ENCODE measurements at places on chromosomes 2 and 18.

GRCh38 chr18:59218018-59218417, 1.9 kb upstream of the GRP start:
- no peak for DNase-seq

GRCh38 chr18:68282232-68282631, 432.7 kb downstream of the TMX3 start:
- no peak for DNase-seq

DNA sequence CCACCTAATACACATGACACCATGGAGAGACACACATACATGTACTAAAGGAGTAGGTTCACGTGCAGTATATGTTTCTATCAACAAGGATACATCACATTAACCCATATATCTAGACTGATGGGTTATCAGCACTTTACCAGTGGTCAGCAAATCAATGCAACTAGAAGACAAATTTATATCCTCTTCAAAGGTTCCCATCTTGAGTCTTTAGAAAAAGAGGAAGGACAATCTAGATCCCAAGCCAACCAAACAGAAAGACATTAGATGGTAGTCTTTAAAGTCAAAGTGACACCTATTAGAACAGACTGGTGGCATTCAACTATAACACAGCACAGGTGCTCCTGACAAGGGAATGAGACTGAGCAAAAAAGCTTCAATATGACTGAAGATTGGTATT, 13.8 kb upstream of the SERTAD2 start:
- no peak for DNase-seq

DNA sequence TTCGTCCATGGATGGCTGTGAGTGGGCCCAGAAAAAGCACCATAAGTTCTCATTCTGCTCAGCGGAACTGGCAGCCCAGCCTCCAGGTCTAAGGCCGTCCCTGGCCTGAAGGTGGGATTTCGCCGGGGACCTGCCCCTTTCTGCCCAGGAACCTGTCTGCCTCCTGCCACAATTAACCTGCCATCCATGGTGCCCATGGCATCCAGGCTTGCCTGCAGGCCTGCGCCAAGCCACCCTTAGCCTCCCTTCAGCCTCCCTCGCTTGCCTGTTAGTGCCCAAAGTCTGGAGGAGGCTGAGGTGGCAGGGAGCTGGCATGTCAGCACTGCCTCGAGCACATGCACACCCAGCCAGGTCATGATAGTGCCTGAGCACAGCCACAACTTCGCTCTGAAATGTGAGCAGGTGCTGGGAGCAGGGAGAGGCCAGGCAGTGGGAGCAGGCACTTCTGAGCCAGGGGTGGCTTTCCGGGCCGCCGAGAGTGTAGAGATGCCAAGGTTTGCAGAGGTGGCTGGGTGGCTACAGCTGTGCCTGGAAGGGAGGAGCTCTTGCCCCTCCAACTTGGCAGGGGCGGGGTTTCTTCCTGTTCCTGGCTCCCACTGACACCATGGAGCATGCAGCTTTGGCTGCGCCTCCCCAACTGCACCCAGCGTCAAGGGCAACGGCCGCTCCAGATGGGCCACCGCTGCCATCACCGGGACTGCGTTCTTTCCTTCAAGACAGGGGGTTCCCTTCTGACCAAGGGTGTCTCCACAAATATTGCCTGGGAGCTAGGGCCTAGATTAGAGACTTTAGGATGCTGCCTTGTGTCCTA, 648.9 kb upstream of the VRK2 start:
- no peak for DNase-seq

GRCh38 chr18:53018791-53019190, 678.8 kb downstream of the DCC start:
- DNase-seq = no peak

DNA sequence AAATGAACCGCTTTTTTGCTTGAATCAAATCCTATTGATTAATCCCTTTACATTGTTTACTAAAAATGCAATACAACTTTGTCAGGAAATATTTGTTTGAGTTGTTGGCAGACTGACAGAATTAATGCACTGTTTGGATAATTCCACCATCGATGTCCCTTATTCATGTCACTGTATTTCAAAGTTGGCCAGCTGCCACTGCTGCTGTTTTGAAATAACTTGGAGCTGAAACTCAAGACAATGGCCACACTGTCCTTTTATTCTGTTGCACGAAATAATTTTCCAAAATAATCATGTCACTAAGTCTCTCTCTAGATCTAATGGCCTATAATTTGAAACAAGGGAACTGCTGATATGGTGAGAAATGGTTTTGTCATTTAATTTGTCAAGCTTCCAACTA, 55.2 kb upstream of the PAX3 start:
- DNase-seq = no peak

- no peak for DNase-seq
These were observed 209.8 kb downstream of the GBX2 start for GRCh38 chr2:235958221-235958930.

- DNase-seq = no peak
These were observed 184.3 kb downstream of the CTNNA2 start for GRCh38 chr2:79697200-79697599.

DNA sequence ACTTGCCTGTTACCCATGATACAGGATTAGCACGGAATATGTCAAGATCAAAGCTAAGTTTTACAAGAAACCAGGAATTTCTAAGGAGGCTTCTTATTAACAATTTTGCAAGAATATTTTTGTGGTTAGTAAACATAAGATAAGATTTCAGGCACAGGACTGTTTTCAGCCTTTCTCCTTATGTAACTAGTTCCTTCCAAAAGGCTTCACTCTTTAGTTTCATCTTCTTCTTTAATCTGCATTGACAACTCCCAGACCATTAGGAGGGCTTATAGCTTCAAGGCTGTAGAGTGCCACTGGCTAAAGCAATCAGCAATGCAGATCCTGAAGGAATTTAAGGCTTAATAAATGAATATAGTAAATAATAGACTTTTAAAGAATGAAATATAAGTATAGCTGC, 29.3 kb downstream of the SLC14A1 start:
- no peak for DNase-seq

GRCh38 chr2:45889053-45889452, 237.6 kb downstream of the PRKCE start:
- DNase-seq = peak; percentile 18

DNA sequence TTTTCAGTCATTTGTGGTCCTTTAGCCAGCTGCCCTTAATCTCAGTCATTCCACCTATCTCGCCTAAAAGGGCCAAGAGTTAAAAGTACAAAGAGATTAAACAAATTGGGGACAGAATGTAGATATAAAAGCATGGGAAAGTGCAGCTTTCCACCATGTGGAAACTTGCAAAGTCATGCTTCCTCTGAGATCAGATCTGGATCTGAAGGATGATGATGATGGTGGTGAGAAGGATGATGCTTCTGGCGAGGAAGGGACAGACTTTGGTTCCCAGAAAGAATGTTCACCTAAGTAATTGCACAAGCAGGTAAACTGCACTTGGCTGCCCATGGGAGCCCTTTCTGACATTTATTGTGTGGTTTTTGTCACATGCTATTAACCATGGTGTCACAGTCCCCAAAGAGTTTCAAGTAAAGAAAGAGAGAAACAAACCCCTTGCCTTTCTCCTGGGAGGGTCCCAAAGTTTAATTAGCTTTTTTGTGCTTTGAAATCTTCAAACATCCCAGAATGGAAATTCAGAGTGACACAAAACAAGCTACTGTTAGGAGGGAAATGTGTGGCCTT, 34.7 kb downstream of the KLF7 start:
- DNase-seq = no peak

- no peak for DNase-seq
These were observed 145.4 kb upstream of the TWIST2 start for GRCh38 chr2:238702276-238703052.

- DNase-seq = no peak
These were observed 35.6 kb downstream of the EPAS1 start for GRCh38 chr2:46332686-46333281.

DNA sequence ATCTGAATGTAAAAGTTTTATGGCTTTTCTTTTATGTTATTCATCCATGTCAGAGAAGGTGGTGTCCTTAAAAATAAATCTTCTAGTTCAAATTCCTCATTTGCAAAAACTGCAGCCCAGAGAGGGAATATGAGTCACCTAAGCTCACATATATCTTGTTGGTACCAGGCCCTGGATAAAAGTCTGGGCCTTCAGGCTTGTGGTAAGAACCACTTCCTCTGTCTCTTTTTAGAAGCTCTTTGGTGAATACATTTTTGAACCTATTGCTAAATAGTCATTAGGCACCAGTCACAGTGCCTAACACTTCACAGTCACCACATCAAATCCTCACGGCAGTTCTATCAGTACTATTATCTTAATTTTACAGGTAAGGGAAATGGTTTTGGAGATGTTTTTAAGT, 199.2 kb downstream of the KCNS3 start:
- DNase-seq = no peak

GRCh38 chr2:240701736-240702639, 10.3 kb downstream of the AQP12A start:
- peak; percentile 17 for DNase-seq

- no peak for DNase-seq
These were observed 1.3 kb upstream of the UBE2E3 start for GRCh38 chr2:180978903-180979748.

GRCh38 chr2:71452565-71452964, 796 bp upstream of the DYSF start:
- peak; percentile 59 for DNase-seq

DNA sequence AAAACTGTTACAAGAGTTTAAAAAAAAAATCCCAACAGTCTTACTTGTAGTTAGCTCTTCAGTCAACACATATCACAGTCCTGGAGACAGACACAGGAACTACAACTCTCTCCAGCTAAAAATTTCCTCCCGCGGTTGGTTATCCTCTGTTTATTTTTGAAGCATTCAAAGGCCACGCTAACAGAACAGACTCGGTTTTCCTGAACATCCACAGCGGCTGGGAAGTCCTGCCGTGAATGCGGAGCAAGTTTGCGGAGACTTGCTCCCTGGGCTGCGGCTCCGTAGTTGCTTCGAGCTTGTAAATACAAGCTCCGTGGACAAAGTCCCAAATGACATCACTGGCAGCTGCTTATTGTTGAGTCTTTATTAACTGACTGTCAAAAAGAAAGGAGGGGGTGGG, at the start of gene NCKAP5:
NCKAP5 (minus strand) TSS at position 292 of the 400 bp plus-strand sequence. CDS start 50,937 bp downstream, outside the sequence.
- DNase-seq = no peak

- DNase-seq = no peak
These were observed 162.1 kb downstream of the MYO3B start for GRCh38 chr2:170339750-170340692.

DNA sequence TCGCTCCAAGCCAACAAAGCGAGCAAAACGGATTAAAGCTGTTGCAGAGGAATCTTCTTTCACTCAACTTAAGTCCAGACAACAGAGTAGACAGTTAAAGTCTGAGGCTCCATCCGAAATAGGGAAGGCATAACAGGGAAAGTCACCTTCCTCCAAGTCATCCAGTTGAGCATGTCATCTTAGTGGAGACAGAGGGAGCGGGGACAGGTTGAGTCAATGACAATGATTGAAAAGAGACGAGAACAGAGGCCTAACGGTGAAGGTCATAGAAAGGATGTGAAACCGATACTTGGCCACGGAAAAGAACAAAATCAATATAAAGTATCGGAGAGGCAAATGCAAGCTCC, 455 bp downstream of the C18orf32 start:
- DNase-seq = no peak

DNA sequence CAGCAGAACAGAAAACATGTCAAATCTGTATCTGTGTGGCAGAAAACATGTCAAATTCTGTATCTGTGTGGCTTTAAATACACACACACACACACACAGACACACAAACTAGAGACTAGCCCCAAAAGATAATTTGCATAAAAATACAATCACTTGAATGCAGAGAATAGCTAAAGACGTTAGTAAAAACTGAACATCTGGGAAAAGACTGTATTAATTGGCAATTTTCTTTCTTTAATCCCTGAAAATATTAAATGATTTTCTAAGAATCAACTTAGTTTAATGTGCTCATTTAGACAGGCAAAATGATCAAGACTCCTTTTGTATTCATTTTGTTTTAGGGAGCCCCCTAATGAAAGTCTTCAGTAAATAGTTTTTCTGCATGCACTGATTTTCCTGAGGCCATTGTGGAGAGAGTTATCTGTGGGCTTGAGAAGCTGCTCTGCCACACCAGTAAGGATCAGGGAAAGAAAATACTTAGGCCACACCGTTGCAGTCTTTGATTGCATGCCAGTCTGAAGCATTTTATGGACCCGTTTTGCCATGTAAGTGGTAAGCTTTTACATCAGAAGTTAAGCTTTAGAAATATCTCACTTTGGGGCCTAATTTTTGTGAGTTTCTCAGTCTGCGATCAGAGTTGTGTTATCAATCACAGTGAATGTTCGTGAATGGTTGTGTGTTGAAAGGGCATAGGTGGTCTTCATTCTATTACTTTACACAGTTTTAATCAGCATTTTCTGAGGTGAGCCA, 2.2 kb downstream of the SPATS2L start:
- DNase-seq = no peak

DNA sequence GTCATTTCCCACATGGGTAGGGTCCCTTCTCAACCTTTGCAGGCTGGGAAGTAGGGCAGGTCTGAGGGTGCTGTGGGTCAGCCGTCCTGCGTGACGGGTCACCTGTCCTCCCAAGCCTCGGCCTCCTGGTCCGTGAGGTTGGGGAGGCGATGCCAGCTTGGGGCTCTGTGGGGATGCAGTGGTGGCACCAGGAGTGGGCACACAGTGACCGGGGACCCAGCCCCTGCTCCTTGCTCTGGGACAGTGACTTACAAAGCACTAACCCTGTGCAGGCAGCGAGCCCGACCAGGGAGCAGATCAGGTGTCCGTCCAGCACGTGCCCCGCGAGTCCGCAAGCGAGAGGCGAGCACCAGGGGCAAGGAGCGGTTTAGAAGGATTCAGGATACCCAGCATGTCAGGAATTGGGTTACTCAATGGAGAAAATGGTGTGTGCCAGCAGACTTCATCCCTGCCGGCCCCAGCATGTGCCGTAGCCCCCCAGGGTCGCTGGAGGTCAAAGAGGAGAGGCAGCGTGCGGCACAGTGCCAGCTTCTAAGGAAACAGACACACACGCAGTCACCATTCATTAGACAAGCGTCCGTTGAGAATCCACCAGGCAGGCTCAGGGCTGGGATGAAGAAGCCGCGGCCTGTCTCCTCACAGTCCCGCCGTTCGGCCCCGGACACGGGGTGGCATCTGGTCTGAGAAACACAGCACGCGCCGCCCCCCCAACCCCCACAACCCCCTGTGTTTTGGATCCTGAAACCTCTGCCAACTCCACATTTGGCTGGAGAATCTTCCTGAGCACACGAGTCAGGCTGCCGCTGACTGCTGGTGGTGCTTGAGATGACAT, 11.7 kb downstream of the COLEC11 start:
- no peak for DNase-seq

DNA sequence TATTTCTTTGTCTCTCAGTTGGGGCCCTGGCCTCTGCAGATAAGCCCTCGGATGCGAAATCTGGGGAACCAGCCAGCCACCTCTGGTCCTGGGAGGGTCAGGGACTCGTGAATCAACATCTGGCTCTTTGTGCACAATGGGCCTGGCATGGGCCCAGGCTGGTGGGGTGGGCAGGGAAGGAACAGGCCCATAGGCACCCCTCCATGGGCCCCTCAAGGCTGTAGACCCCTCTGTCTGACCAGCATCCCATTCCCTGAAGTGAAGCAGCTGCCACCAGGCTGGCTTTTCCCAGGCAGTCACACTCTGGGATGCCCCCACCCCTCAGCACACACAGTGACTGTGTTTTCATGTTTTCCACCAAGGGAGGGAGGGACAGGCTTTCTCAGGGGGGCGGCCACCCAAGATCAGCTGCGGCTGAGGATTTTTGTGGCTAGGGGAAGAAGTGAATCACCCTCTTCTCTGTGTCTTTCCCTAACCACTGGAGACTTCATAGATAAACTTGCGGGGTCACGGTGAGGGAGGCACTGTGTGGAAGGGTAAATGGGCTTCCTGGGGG, 166.0 kb downstream of the AGAP1 start:
- no peak for DNase-seq

Data from WTC11 (cell line).